IMR-90 (cell line): ENCODE measurements at places on chromosomes 2 and 18. TPM values are rescaled to one million over a fixed set of nuclear protein-coding genes. Genes with fewer than 3 reads are reported as not detected.

GRCh38 chr2:45354776-45355175, 256.3 kb downstream of the SRBD1 start:
- DNase-seq, result no peak

The ELOA2 gene
- total RNA-seq, result not detected in 2 replicates

GRCh38 chr2:27016801-27017325, 15.9 kb upstream of the TMEM214 start:
- peak; percentile 77 for DNase-seq

DNA sequence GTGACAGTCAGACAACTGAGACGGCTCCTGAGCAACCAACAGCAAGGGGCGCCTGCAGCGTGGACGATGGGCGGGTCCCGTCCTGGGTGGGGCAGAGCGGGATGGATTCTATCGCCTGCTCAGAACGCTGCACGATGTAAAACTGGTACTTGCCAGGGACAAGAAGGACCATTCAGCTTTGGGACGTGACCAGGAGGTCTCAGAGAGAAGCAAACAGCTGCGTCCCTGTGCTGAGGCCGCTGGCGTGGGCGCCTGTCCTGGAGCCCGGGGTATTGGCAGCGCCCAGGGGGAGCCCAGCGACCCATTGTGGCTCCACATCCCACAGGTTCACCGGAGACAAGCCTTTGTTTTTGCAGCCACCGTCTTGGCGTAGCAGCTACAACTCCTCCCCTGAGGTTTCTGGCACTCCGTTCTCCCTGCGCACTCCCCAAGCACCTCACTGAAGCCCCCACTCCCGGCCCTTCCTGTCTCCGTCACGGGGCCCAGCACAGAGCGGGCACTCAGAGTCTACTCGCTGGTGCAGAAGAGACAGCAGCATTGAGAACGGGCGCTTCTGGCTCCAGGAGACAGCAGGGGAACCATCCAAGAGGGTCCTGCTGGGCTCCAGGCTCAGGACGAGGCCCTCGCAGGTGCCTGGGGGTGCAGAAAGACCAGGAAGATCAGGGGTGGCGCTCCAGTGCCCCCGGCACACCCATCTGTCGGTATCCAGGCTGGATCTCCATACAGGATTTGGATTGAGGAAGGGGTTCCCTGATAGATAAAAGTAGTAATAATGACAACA, 22.1 kb upstream of the KCNG2 start:
- no peak for DNase-seq

- DNase-seq, result no peak
These were observed 213.0 kb upstream of the RAB6C start for GRCh38 chr2:129766374-129766993.

The YWHAQ gene
- total RNA-seq, result 196 and 249 TPM in 2 replicates

- DNase-seq, result peak; percentile 80
These were observed 199.1 kb downstream of the FBXO15 start for GRCh38 chr18:73948497-73948896.

- DNase-seq, result peak; percentile 91
These were observed 23.4 kb upstream of the RPL31 start for GRCh38 chr2:100978582-100979191.

The ANKRD44 gene
- total RNA-seq, result 11.7 and 15.6 TPM in 2 replicates

The THAP4 gene
- total RNA-seq, result 33.9 and 42.2 TPM in 2 replicates

- no peak for DNase-seq
These were observed 57.0 kb downstream of the ICOS start for GRCh38 chr2:203993560-203993959.

DNA sequence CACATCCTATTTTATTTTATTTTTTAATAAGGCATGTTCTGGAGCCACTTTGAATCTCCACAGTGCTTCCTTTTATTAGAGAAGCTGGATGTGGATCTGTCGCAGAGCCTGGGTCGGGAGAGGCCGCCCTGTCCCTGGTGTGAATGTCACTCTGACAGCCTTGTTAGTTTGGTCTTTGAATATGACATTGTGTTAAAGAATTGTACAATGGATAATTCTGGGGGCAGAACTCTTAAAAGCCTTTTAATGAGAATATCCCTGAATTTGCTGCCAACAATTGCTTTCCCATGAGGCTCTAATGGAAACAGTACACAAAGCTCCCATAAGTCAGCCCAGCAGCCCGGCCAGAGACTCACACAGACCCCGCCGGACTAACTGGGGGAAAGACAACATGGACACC, 82.4 kb downstream of the MTCL1 start:
- no peak for DNase-seq

DNA sequence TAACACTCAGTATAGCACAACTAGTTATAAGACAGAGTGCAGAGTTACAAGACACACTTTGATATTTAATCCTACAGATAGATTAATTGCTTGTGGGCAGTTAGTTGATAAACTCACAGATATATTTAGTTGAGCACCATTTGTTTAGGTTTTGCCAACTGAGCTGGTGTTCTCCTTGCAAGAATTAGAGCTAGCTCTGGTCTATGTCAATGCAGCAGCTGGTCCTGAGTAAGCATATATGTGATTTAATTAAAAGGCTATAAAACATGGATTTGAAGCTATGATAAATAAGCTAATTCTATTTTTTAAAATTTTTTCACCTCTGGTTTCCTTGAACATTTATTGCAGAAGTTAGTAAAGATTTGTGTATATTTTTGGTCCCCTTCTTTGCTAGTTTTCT, 35.6 kb downstream of the GPD2 start:
- DNase-seq, result no peak

The SGPP2 gene
- total RNA-seq, result not detected in 2 replicates

DNA sequence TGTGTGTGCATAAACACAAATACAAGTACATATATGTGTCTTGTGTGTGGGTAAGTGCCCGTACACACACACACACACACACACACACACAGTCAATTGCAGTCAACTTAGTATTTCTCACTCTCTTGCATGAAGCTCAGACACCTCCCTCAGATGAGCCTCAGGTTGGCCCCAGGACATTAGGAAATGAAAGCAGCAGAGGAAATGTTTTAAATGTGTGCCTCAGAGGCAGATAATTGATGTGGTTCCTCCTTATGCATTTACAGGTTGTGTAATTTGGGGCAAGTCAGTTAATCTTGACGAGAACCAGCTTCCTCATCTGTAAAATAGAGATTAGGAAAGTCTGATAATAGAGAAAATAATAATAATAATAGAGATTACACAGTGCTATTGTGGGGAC, 814.0 kb upstream of the ID2 start:
- no peak for DNase-seq

The CKAP2L gene
- 9.9 and 13.3 TPM in 2 replicates for total RNA-seq

GRCh38 chr18:36485772-36486171, 188.3 kb downstream of the FHOD3 start:
- DNase-seq, result no peak

The EDAR gene
- not detected in 2 replicates for total RNA-seq

DNA sequence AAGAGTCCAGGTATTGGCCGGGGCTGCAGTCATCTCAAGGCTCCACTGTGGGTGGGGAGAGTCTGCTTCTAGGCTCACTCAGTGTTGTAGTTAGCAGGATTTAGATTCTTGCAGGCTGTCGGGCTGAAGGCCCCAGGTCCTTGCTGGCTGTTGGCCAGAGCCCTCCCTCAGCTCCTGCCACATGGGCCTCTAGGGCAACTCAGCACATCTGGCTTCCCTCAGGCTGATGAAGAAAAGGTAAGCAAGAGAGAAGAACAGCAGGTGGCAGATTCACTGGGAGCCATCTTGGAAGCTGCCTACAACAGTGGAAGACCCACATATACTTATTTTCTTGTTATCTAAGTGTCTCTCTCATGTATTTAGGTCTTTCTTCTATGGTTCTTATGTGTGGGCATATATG, 4.3 kb downstream of the MRPS9 start:
- DNase-seq, result no peak

GRCh38 chr2:221204699-221205098, 367.4 kb downstream of the EPHA4 start:
- DNase-seq, result no peak

- peak; percentile 75 for DNase-seq
These were observed 68.6 kb upstream of the RPE start for GRCh38 chr2:209933499-209934483.

The PSD4 gene
- 0.28 and 0.36 TPM in 2 replicates for total RNA-seq

- DNase-seq, result peak; percentile 67
These were observed 27.4 kb downstream of the HPCAL1 start for GRCh38 chr2:10329880-10330699.

DNA sequence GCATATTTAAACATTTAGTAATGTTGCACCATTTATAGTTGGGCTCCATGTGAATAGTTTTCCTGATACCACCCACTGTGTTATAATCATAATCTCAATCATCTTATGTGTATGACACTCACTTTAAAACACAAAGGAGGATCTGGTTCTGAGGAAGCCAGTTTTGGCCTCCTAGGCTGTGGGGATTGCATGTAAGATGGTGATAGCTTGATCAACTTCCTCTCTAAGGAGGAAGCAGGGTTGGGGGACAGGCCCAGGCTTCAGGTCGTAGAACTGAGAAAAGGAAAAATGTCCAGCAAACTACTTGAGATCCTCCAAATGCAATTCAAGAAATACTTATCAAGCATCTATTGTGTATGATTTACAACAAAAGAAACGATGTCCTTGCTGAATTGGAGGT, 4.9 kb upstream of the PPM1B start:
- no peak for DNase-seq

The PLEKHH2 gene
- 1.7 and 2.0 TPM in 2 replicates for total RNA-seq

The CRACDL gene
- not detected in 2 replicates for total RNA-seq

DNA sequence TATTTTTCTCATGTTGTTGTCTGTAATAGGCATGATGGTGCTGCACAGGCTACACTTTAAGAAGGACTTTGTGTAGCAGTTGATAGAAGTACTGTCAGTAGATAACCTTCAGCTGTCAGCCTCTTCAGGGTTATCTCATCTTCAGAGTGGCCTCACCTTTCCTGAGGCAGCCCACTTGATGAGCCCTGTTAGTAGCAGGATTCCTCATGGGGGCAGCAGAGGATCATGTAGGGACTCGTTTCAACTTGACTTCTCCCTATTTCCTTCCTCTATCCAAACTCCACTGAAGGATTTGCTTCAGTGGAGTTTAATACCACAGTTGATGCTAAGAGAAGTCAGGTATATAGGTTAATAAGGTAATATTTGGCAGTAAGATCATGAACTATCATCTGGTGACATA, 530.3 kb upstream of the FSIP2 start:
- no peak for DNase-seq

The KLHL30 gene
- under 0.01 TPM in 1 of 2 replicates, not detected in the other for total RNA-seq

DNA sequence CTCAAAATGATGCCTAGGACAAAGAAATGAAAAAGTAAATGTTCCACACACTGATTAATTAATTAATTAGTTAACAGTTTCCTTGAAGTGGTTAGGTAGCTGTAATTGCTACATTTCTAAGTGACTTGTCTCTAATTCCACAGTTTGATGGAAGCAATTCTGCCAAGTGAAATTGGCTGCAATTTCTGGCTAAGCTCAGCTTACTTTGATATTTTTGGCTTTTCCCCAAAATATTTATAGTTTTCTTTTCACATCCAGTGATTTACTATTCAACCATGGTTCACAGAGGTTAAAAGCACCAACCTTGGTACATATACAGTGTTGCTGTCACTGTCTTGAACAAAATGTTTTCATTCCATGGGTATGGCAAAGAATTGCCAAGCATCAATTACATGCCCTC, 459.5 kb upstream of the CDH20 start:
- DNase-seq, result no peak

The SERPINB12 gene
- not detected in 2 replicates for total RNA-seq

GRCh38 chr2:20576598-20577115, 74.2 kb downstream of the HS1BP3 start:
- no peak for DNase-seq

DNA sequence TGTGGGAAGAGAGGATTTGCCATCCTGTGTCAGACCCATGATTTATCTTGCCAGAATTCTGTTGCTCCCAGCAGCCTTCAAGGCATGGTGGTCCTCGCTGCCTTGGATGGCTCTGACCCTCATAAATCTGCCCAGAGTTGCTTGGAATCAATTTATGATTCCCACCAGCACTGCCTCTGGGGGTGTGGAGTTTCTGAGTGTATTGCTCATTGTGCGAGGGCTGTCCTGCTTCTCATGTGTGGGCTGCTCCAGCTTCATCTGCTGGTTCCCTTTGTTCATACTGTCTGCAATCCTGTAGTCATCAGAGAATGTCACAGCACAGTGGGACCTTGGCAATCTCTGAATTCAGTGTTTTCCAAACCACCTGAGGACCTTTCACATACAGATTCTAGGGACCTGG, 139.8 kb downstream of the CLIP4 start:
- no peak for DNase-seq

GRCh38 chr2:44369392-44369791, 7.6 kb downstream of the CAMKMT start:
- DNase-seq, result no peak

GRCh38 chr18:8450013-8450412, 159.2 kb upstream of the RAB12 start:
- no peak for DNase-seq

GRCh38 chr2:119941981-119942513, 70.8 kb upstream of the EPB41L5 start:
- DNase-seq, result no peak

The NPPC gene
- total RNA-seq, result 0.28 and 0.36 TPM in 2 replicates

DNA sequence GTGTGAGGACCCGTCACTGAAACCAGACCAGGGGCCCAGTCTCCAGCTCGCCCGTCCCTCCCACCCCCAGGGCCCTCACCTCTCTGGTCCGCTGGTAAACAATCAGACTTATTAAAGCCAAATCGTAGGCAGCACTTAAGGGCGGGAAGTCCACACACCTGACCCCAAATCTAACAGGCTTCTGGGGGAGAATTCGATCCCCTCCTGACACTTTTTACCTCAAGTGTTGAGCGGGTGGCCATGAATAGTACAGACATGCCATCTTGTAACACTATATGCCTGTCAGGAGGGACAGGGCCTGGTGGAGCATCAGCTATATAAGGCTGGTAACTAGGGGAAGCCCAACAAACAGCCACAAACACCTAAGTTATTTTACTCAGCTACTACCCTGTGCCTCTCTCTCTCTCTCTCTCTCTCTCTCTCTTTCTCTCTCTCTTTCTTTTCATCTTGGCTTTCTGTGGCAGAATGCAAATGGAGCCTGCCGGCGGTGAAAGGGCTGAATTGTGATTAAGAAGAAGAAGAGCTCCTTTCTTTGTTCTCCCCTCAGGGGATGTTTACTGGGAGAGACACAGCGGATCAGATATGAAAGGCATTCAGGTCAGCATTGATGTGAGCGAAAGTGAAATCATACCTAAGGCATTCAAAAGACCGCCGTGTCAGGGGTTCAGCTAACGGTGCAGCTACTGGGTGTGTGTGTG, 9.5 kb downstream of the ZEB2 start:
- peak; percentile 89 for DNase-seq

The FBLN7 gene
- total RNA-seq, result under 0.01 and 0.18 TPM in 2 replicates

DNA sequence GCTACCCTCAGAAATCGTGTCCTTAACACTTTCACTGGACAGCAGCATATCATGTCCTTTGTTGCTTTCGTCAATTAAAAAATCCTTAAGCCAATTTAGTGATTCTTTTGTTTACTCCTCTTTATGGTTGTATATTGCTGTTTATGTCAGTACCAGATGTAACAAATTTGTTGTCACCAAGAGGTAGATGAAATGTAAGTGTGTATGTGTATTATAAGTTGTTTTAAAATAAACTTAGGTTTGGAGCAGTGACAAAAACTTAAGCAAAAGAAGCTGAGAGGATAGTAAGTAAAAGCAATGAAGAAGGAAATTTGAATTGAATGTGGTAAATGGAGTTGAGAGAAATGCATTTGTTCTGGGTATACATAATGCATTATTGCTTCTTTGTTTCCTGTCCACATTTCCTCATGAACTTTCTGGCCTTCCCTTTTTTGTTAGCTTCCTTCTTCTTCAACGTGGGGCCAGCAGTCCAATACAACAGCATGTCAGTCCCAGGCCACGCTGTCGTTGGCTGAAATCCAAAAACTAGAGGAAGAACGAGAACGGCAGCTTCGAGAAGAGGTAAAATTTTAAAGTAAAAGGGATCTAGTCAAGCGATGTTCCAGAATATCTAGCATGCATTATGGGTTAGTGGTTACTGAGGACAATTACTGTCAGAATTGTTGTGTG, 30.5 kb upstream of the SNORC start:
- no peak for DNase-seq
